ENCODE measurements at places on chromosomes 6 and 20. TPM values are rescaled to one million over a fixed set of nuclear protein-coding genes. Genes with fewer than 3 reads are reported as not detected.

- DNase-seq = no peak
These were observed 183.3 kb downstream of the BCKDHB start for GRCh38 chr6:80289727-80290126.

- DNase-seq = no peak
These were observed 126.0 kb upstream of the AKIRIN2 start for GRCh38 chr6:87828044-87828443.

- no peak for DNase-seq
These were observed 756.5 kb upstream of the DEFB115 start for GRCh38 chr20:30500829-30501440.

GRCh38 chr6:148867862-148868261 lies 121.0 kb downstream of the UST start:
- DNase-seq = no peak

DNA sequence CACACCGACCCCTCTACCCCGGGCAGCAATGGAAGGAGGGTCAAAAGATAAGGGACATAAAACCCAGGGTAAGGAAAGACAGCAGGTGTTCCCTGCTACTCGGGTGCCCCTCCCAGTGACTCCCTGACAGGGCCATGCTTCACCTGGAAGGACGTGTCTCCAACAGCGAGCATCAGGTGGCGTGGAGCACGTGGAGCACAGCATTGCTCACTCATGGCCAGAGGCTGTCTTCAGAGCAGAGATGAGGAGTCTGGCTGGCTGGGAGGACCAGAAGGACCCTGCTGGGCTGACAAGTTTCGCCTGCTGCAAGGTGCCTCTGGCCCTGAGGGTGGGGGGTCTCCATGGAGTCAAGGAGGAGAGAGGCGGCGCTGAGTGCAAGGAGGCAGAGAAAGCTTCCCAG lies 15.3 kb upstream of the CDH22 start:
- no peak for DNase-seq

- DNase-seq = peak; percentile 41
These were observed 6.0 kb upstream of the ZBTB22 start for GRCh38 chr6:33323623-33323948.

GRCh38 chr6:106488494-106489370 lies 128.2 kb downstream of the CRYBG1 start:
- DNase-seq = no peak

DNA sequence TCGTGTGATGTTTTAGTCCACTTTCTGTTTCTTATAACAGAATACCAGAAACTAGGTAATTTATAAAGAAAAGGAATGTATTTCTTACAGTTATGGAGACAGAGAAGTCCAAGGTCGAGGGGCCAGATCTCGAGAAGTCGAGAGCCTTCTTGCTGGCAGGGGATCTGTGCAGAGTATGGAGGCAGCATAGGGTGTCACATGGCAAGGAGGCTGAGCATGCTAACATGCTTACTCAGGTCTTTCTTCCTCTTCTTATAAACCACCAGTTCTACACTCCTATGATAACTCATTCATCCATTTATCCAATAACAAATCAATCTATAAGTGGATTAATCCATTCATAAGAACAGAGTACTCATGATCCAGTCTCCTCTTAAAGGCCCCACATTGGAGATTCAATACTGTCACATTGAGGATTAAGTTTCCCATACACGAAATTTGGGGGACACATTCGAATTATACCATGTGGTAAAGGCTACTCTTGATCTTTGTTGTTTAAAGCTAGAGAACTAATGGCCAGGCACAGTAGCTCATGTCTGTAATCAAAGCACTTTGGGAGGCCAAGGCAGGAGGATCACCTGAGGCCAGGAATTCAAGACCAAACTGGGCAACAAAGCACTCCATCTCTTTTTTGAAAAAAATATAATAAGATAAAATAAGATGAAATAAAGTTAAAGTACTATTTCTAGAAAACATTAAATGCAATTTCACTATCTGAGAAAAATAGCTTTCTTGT lies 2.1 kb downstream of the GOPC start:
- DNase-seq = no peak

Gene NR2E1
- not detected for total RNA-seq

Gene PGC
- not detected for total RNA-seq

Gene BRD2
- 340 TPM for total RNA-seq

Gene BMP2
- not detected for total RNA-seq
